ENCODE measurements at places on chromosomes 13 and 19.

DNA sequence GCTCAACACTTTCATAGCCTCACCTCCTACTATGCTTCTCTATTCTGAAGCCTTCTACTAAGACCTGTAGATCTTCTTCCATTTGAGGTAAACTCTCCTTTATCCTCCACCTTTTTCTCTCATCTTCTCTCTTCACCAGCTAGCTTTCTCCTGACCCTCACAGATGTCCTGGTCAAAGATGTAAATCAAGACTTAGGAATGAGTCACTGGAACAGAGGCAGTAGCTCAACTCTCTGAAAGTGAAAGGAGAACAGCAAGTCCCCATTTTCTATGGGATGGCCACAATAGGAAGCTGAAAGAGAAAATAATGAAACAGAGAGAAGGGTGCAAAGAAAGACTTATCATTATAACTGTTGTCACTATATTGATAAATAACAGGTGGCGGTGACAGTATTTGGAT lies 86.1 kb upstream of the DOCK9 start:
- DNase-seq = no peak

- no peak for DNase-seq
Measured at GRCh38 chr13:33471204-33471603, 185.6 kb upstream of the STARD13 start.

DNA sequence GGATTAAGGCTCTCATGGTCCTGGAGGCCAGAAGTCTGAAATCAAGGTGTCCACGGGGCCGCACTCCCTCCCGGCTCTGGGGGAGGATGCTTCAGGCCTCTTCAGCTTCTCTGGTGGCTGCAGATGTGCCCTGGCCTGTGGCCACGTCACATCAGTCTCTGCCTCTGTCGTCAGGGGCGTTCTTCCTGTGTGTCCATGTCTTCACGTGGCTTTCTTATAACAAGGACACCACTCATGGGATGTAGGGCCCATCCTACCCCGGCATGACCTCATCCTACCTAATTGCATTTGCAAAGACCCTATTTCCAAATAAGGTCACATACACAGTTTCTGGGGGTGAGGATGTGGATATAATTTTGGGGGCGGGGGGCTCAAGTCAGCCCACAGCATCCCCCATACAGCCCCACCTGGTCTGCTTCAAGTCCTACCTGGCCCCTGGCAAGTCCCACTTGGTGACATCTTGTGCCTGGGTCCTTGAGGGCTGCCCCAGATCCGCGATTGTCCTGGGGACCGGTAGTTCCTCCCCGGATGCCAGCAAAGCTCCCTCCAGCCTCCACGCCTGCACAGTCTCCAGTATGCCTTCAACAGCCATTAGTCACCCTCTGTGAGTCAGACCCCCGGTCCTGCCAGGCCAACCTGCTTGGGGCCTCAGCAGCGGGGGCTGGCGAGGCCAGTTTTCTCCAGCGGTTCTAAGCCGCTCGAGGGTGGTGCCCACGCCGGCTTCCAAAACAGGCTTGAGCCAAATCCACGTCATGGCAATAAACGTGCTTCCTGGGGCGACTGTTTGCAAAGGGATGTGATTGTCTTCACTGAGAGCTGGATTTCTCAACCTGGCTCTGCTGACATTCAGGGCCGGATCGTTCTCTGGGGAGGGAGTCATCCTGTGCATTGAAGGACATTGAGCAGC lies 32.2 kb downstream of the MYO9B start:
- DNase-seq = no peak

DNA sequence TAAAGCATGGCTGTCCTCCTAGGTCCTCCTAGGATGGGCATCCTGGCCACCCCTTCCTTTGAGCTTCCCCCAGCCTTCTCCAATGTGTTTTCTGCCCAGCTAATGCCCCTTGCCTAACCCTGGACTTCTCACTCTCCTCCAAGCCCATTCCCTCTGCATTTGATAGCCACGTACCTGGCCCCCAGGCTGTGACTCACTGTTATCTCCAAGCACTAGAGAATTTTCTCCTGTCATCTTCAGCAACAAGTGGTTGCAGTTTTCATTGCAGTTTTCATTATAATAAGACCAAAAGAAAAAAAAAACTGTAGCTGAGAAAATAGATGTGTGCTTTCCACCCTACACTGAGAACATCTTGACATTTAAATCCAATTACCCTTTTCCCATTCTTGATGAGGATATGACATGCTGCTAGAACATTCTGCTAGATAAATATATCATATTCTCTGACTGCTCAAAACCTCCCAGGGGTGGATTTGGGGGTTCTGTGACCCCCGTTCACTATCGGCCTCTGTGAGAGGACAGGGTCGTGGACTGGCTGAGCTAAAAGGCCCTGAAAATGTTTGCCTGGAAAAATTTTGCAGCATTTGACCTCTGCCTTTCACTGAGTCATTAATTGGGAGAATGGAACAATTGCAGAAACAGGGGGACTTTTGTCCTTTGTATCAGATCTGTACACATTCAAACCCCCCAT lies 58.8 kb upstream of the KCTD15 start:
- DNase-seq = no peak

DNA sequence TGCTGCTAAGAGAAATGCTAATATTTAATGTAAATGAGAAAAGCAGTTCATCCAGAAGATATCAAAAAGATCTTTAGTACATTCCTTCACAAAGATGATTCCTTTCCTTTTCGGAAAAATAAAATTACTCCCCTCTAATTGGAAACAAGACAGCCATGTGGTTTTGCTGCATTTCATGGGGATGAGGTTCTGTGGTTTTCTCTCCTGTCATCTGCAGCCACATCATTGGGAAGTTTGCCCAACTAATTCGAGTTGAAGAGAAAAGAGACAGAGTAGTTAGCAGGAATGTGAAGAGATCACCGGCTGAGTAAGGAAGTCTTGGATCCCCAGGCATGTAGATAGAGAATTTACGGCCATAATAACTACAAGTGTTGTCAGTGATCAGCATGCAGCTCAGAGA lies 122.1 kb downstream of the CYSLTR2 start:
- DNase-seq = no peak

DNA sequence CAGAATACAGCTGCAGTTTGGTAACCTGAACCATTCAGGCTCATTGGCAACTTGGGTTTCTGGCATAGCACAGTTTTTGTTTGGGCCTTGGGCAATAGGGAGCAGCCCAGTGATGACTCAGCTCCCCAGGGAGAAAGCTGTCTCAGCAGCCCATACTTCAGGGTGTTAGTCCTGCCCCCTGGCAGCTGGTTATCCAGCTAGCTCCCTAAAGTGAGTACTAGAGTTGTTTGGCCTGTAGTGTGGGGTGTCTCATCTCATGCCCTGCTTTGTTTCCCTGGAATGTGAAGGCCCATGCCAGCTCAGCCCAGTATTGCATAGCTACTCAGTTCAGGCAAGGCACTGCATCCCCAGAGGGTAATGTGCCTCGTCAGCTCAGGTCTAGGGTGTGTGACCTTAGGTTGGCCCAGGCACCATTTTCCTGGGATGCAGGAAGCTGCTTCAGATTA lies 18.2 kb upstream of the ZNF543 start:
- DNase-seq = no peak

DNA sequence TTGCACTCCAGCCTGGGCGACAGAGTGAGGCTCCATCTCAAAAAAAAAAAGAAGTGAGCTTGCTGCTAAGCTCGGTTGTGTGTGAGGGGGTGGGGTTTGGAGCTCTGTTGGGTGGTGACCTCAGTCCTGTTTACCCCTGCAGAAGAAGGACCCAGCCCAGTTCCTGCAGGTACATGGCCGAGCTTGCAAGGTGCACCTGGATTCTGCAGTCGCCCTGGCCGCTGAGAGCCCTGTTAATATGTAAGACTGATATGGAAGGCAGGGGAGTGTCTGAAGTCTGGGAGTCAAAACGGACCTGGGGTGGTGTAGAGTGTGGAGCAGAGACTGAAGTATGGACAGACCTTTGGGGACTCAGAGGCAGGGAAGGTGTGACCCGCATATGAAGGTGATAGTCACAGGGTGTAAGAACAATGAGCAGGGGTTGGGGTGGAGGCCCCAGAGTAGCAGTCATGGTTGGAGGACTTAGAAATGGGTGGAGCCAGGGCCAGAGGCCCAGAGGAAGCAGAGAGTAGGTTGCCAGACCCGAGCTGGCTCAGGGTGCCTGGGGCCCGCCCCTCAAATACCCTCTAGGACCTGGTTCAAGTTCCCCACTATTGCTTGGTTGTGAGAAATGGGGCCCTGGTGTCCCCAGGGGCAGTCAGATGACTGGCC lies 13.2 kb downstream of the CLASRP start:
- DNase-seq = no peak

DNA sequence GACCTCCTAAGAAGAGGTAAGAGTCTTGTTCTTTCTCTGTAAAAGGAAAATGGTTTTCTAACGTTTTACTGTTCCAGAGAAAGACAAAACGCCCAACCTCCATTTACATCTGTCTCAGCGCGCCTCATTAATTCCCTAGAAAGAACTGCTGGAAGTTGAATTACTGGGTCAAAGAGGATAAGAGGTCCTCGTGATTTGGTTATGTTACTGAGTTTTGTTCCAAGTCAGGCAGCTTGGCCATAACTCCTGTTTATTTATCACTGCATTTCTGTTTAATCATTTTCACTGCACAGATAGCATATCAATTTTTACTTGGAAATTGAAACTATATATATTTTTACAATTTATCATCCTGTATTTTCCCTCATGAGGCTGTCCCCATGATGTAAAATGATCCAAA lies 112.9 kb upstream of the PEG3 start:
- DNase-seq = no peak

DNA sequence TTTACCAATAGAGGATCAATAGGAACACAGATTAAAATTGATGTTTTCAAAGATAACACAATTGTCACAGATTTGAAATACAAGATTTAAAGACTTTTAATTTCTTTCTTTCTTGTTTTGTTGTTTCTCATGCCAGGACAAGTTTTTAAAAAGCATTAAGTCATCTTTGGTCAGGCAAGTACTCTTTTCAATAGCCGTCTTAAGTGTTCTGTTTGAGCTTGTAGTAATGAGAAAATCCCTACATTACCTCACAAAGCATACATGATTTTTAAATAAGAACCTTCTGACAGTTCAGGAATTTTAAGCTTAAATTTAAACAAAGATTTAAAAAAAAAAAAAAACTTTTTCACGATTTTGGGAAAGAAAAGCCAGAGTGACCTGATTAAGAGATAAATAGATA lies 216.3 kb upstream of the PRR20A start:
- no peak for DNase-seq

GRCh38 chr13:76014406-76015318 lies 378.5 kb downstream of the LMO7 start:
- no peak for DNase-seq

DNA sequence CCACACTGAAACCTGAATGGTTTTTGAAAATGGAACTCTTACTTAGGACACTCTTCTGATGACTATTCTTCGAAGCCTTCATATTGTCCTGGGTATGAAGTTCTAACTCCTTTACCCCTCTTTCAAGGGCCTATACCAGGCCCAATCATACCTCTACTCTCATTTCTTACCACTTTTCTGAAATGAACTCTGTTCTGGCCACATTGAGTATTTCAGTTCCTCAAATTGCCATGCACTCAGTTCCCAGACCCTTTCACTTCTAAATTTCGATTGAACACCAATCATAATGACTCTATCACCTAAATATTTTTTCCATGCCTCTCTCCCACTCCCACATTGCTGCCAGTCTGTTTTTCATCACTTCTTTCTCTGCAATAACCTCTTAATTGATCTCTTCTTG lies 53.7 kb downstream of the LACC1 start:
- DNase-seq = no peak

GRCh38 chr13:26324867-26325266 lies 70.9 kb downstream of the CDK8 start:
- no peak for DNase-seq

DNA sequence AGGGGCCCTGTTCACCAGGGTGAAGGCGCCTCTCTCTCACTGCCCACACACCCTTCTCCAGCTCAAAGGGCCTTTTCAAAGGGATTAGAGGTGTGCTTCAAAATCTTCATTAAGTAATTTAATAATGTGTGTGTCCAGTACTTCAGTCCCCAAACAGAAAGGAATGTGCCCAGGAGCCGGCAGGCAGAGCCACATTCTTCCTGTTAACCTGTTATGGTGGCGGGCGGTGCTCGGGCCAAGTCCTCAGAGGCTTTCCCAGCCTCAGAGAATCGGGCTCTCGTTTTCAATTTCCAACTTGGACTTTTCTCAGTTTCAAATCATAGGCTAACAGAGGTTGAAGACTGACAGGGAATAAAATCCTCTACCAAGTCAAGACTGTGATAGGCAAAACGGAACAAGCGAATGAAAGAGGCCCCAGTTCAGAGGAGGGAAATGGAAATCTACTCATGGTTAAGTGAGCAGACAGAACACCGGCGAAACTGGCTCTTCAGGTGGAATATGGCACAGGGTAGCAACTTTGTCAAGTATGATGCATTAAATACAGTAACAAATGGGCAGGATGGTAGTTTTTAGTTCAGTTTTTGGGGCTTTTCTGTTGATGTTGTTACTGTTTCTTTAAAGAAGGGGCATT lies 68.6 kb downstream of the FOXO1 start:
- no peak for DNase-seq

Data from stimulated activated CD8-positive, alpha-beta memory T cell treated with anti-CD3 and anti-CD28 coated beads, Interleukin-15, amount 100 ng/mL, for 24 hours (primary cell).